Activated CD4-positive, alpha-beta T cell treated with anti-CD3 and anti-CD28 coated beads, Interleukin-2, amount 50 U/mL, for 48 hours (primary cell): ENCODE measurements at places on chromosomes 2 and 18.

DNA sequence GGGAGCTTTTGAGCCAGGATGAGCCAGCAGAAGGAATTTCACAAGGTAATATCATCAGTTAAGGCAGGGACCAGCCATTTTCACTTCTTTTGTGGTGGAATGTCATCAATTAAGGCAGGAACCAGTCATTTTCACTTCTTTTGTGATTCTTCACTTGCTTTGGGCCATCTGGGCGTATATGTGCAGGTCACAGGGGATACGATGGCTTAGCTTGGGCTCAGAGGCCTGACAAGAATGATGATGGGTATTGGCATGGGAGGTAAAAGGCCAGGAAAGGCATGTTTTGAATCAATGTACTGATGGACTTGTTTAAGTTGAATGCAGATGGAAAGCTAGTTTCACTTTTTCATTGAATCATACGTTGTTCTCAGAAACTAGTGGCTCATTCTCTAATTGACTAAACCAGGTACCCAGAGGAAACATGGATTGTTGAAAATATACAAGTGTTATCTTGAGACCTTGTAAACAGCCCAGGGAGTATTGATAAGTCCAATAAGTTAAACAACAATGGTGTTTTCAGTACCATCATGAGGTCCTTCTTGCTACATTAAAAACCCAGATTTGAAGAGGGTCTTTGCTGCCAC, 1672.5 kb upstream of the DDX18 start:
- no peak for DNase-seq

GRCh38 chr2:73985308-73986084, 786 bp downstream of the TET3 start:
- peak; percentile 81 for DNase-seq

- peak; percentile 16 for DNase-seq
These were observed 3.4 kb downstream of the LPIN1 start for GRCh38 chr2:11749646-11750349.

GRCh38 chr2:47160660-47161059, 5.6 kb upstream of the STPG4 start:
- no peak for DNase-seq

GRCh38 chr2:174643356-174643755, 45.8 kb upstream of the WIPF1 start:
- DNase-seq: no peak

- no peak for DNase-seq
These were observed 56.7 kb upstream of the RAB6C start for GRCh38 chr2:129922571-129923264.

DNA sequence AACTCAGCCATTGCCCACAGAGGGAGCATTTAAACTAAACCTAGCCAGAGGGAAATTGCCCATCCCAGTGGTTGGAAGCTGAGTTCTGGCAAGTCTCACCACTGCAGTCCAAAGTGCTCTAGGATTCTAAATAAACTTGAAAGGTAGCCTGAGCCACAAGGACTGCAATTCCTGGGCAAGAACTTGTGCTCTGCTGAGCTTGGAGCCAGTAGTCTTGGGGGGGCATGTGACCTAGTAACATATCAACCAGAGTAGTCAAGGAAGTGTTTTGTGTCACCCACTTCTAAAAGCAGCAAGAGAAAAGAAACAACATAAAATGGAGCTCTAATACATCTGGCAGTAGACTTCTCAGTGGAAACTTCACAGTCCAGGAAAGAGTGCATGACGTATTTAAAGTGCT, 167.0 kb downstream of the PTH2R start:
- DNase-seq: no peak

GRCh38 chr2:200148366-200148765, 158.1 kb upstream of the SPATS2L start:
- DNase-seq: no peak

DNA sequence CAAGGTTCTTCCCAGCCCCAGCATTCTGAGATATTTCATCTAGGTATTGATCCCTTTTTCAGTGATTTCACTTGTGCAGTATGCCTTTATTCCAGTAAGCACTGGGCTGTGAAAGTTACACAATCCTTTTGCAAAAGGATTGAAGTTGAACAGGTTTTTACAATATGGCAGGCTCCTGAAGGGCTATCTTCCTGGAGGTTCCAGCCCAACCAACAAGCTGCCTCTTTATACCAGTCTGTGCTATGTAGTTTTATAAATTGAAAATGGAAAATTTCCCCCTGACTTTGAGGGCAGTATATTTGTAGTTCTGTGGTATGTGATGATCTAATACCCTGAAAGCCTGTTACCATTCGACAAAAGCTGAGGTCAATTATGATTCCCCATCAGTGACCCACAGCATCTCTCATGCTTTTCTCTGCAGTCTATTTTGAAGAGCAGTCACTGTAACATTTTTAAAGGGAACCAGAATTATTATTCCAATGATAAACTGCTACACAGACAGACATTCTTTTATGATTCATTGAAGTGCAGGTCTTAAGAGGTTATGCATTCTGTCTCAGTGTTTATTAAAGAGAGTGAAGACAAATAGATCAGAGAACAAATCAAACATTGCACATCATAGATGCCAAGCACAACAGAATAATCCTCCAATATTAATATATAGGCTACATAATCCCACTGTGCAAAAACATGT, 35.2 kb upstream of the STPG4 start:
- DNase-seq: no peak

DNA sequence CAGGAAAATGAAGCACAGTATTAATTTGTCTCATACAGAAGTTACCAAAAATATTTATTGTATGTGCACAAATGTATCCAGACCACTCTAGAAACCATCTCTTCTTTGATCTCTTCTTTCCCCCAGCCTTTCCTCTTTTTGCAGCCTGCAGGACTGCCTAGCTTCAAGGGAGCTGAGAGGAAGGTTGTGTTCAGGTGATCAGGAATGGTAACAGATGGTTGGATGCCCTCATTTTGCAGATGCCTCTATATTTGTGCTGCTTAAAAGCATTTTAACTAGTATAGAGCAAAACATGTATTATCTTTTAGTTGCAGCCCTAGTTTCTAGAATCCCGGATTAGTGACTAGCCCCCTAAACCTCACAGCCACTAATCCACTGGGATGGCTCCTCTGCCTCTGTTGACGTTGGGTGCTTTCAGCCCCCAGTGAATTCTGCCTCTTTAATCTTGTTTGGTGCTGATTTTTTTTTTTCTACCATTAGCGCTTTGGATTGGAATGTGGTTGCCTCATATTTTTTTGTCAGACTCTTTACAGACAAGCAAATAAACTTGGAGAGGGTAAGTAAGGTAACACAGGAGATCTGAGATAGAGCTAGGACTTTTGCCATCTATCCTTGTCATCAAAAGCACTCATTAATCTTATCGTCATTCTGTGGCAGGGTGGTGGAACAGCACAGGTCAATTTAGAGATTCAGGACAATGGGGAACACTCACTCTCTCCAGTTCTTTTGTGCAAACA, 103.8 kb upstream of the NDUFV2 start:
- DNase-seq: no peak

DNA sequence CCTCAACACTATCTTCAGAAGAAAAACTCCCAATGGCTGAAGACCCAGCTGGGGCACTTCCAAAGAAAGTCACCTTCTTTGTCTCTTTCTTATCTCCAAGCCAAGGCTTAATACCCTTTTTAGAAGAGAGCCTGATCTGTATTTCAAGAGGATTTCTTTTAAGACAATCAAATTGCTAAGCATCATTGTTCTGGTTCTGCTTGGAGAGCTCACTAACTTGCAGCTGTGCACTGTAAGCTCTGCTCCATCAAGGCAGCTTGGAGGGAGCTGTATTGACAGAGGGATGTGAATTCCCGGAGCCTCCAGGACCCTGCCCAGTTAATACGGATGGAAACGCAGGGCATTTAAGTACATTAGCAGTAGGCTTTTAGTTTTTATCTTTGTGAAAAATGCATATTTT, 253.1 kb downstream of the TDRD15 start:
- no peak for DNase-seq

DNA sequence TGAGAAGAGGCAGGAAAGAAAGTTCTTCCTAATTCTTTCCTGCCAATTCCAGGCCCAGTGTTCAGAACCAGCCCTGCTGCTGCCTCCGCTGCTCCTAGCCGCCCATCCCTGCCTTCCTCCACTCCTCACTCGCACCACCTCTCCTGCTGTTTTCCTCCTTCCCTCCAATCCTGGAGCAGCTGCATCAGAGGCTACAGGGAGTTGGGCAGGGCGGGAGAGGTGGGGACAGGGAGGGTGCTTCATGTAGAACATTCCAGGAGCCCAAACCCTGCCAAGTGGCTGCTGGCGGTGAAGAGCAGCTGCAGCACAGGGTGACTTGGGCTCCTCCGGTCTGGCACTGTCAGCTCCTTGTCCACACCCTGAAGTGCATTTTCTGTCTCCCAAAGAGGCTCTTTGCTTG, 176.3 kb downstream of the TNS1 start:
- no peak for DNase-seq

- DNase-seq: peak; percentile 45
These were observed 2.9 kb upstream of the BCL2L11 start for GRCh38 chr2:111117598-111118480.

GRCh38 chr2:10478298-10478625, 30.1 kb upstream of the ODC1 start:
- no peak for DNase-seq

- DNase-seq: no peak
These were observed 103.9 kb upstream of the ACVR1C start for GRCh38 chr2:157732596-157732995.

- DNase-seq: no peak
These were observed 463.1 kb downstream of the TSN start for GRCh38 chr2:122218596-122218995.

DNA sequence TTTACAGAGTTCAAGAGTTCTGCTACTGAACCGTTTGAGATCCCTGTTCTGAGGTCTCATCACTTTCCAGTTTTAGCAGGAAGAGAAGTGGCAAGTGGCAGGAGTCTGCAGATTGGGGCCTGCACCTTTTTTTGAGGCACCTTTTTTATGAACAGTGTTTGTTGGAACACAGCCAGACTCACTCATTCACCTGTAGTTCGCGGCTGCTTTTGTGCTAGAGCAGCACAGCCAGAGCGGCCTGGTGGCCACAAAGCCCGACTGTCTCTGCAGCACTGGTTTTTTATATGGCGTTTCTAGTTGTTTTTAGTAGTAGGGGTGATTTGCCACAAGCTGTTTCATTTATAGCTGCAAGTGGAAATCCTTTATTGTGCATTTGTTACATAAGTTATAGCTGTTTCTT, 8.6 kb downstream of the ACP1 start:
- DNase-seq: no peak

GRCh38 chr18:60021556-60021955, 121.8 kb downstream of the PMAIP1 start:
- no peak for DNase-seq

DNA sequence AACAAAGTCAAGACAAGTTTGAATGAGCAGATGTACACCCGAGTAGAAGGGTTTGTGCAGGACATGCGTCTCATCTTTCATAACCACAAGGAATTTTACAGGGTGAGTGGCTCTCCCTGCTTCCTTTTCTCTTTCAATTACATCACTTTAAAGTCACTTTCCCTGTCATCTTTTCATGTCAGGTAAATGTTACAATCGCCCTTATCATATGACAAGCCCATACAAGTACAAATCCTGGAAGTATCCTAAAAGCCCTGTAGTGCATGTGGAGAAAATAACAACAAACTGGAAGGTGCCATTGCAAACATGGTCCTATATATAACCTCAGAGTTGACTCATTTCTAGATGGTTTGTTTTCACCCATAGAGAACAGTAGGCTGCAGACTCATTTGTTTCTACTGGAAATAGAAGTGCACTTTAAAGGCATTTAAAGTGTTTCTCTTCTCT, 126.0 kb downstream of the SP100 start:
- no peak for DNase-seq

GRCh38 chr2:176118601-176119339, 2.2 kb downstream of the HOXD10 start:
- no peak for DNase-seq

DNA sequence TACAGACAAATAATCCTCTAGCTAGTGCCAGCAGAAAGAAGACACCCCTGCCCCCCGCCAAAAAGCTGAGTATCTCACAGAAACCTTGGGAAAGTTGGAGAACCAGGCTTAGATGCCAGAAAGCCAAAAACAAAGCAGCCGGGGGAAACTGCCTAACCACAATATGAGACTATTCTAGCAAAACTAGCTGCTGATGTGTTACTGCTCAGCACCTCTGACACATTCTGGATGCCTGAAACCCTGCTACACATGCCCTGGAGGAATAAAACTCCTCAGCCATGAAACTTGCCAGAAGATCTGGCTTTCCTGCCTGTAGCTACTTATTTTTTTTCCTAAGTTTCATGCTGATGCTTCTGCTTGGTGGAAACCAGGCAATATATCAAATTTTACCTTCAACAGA, 122.7 kb upstream of the GCFC2 start:
- DNase-seq: no peak

- no peak for DNase-seq
These were observed 98.3 kb downstream of the GATA6 start for GRCh38 chr18:22267697-22268096.

GRCh38 chr2:69238449-69239031, 148.5 kb downstream of the GFPT1 start:
- no peak for DNase-seq

DNA sequence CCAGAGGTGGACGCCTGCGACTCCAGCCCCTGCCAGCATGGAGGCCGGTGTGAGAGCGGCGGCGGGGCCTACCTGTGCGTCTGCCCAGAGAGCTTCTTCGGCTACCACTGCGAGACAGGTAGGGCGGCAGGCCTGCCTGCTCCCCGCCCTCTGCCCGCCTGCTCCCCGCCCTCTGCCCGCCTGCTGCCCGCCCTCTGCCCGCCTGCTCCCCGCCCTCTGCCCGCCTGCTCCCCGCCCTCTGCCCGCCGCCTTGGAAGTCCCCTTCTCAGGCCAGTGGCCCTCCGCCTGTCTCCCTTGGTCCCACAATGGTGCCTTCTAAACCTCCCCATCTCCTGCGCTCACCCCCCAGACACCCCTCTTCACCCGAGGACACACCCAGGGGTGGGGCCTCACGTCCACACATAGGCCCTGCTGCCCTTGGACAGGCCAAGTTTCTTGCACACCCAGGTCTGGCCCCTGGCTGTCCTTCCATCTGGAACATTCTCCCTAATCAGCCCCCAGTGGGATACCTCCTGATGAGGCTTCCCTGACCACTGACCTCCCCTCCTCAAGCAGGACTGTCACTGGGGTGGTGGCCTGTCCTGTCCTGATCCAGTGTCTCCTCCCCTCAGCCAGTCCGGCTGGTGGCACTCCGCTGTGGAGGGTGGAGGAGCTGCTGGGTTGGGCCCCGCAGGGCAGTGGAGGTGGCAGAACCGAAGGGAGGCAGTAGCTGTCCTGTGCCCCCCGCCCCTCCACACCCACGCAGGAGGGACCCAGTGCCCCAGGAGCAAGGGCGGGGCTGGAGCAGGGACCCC, 37.9 kb downstream of the MTERF4 start:
- DNase-seq: peak; percentile 60

GRCh38 chr18:48928787-48929186, 22.0 kb downstream of the SMAD7 start:
- peak; percentile 79 for DNase-seq

DNA sequence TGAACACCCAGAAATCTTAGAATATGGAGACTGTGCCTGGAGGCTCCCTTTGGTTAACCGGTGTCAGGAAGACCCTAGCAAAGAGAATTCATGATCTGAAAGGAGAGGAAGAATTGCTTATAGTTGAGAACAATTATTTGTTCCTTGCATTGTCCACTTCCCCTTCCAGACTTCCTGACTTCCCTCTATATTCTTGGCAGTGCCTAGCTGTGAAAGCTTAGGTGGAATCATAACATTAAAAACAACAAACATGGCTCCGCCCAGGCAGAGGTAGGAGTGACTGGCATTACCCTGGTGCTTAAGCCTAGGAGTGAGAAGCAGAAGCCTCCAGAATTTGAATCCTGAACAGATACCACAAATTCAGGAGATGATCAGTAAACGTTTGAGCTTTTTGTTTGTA, 1.9 kb downstream of the TTL start:
- DNase-seq: no peak
